ENCODE measurements at places on chromosomes 5 and 9. TPM values are rescaled to one million over a fixed set of nuclear protein-coding genes. Genes with fewer than 3 reads are reported as not detected.

Gene MORN5
- total RNA-seq = 8.4 TPM

Gene LTC4S
- total RNA-seq = 1.8 TPM

Gene ZNF608
- total RNA-seq = 23.7 TPM

Gene BSPRY
- 1.2 TPM for total RNA-seq

Gene AQP7
- total RNA-seq = 1.9 TPM

Gene PCDHA6
- 0.95 TPM for total RNA-seq

Gene COX7C
- total RNA-seq = 339 TPM

Gene C5orf46
- total RNA-seq = 1.3 TPM

Gene PRELID2
- total RNA-seq = 56.8 TPM

Gene PCDHB5
- 7.0 TPM for total RNA-seq

Gene MOB3B
- total RNA-seq = 8.0 TPM

Gene PAPPA
- 5.9 TPM for total RNA-seq

Measured in urinary bladder (tissue), 4 donors.